Thymus (tissue), 14 donors: ENCODE measurements at places on chromosomes 4 and X. TPM values are rescaled to one million over a fixed set of nuclear protein-coding genes. Genes with fewer than 3 reads are reported as not detected.

DNA sequence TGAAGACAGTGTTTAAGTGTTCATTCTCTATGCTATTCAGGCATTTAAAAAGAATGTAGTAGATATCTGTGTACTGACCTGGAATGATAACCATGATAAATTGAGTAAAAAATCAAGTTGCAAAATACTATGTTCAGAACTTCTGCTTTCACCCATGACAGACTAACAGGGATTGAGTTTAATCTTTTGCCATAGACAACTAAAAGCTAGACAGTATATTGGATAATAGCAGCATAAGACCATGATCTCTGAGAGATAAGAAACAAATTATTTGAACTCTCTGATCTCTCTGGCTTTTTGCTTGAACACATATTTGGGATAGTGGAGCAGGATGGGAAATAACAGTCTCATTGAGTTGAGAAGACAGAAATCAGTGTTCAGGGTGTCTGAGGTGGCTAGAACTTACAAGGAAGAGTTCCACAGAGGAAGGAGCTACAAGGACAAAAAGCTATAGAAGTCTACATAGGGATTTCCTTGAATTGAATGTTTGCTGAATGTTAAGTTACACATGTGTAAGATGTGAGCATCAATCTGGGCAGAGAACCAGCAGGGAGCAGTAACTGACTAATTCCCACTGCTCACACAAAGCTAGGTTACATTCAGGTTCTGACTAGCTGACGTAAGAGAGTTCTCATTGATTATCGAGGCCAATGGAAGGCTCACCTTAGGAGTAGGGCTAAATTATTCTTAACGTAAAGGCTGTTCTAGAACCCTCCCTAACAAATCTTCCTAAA is 60.4 kb downstream of the SLC30A9 start:
- no peak for DNase-seq
- peaks cover 3% of the 10 kb centered on the region for H3K36me3 ChIP-seq
- H3K27me3 ChIP-seq: no peaks in the 10 kb centered on the region
- H3K4me1 ChIP-seq: no peaks in the 10 kb centered on the region
- H3K4me3 ChIP-seq: no peak overlapping the region

- no peak overlapping the region for H3K4me3 ChIP-seq
- no peak for DNase-seq
- H3K27ac ChIP-seq: no peak overlapping the region
These were observed 3.6 kb upstream of the SCARB2 start for GRCh38 chr4:76216975-76217814.

GRCh38 chrX:130841776-130842175 is 61.2 kb downstream of the ENOX2 start:
- H3K27me3 ChIP-seq: no peaks in the 10 kb centered on the region
- H3K4me3 ChIP-seq: no peak overlapping the region
- H3K36me3 ChIP-seq: no peaks in the 10 kb centered on the region
- H3K4me1 ChIP-seq: no peaks in the 10 kb centered on the region
- no peak for DNase-seq
- no peak overlapping the region for H3K27ac ChIP-seq

DNA sequence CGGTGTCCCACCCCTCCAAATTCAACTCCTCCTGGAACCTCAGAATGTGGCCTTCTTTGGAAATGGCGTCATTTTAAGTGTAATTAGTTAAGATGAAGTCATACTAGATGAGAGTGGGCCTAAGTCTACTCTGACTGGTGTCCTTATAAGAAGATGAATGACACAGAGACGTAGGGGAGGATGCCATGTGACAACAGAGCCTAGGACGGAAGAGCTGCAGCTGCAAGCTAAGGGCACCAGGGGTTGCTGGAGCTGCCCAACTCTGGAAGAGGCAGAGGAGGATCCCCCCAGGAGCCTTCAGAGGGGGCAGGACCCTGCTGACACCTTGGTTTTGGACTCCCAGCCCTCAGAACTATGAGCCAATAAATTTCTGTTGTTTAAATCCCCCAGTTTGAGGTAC is 115.1 kb downstream of the STK32B start:
- DNase-seq: no peak
- H3K27me3 ChIP-seq: no peaks in the 10 kb centered on the region
- H3K4me3 ChIP-seq: no peak overlapping the region

DNA sequence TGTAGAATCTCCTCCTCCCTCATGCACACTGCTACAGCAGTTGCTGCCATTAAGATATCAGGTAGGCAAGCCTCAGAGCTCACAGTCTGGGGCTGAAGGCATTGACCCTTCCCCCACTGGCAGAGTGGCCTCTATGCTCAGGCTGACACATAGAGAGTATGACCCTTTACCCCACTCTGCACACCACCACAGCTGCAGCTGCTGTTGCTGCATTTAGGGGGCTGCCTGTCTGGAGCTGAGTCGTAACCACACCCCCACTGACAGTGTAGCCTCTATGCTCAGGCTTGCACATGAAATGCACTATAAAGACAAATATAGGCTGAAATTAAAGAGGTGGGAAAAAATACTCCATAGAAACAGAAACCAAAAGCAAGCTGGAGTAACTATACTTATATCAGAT is 289.3 kb upstream of the PABPC4L start:
- no peak overlapping the region for H3K27ac ChIP-seq
- no peak overlapping the region for H3K4me3 ChIP-seq
- no peaks in the 10 kb centered on the region for H3K36me3 ChIP-seq
- DNase-seq: no peak

DNA sequence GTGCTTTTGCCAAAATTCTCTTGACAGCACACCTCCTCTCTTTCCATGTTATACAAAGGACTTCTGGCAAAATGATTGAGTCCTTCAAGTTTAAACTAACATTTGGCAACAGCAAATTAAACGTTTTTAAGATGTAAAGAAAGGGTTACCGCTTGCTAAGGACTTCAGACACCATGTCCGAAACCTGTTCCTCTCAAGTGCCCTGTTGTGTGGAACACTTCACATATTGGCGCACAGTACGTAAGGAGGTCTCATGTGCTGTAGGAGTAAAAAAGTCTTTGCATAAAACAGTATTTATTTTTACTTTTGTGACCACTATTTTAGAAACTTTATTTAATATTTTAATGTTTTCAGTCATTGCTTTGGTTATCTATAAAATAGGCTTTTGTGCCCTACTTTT is 33.7 kb upstream of the HPRT1 start:
- DNase-seq: no peak
- H3K4me3 ChIP-seq: no peak overlapping the region
- H3K27ac ChIP-seq: no peak overlapping the region
- no peaks in the 10 kb centered on the region for H3K4me1 ChIP-seq

- DNase-seq: no peak
- H3K36me3 ChIP-seq: no peaks in the 10 kb centered on the region
- H3K4me3 ChIP-seq: no peak overlapping the region
- H3K27me3 ChIP-seq: no peaks in the 10 kb centered on the region
- H3K27ac ChIP-seq: no peak overlapping the region
- no peaks in the 10 kb centered on the region for H3K4me1 ChIP-seq
These were observed 369.2 kb upstream of the LCORL start for GRCh38 chr4:18390655-18391353.

DNA sequence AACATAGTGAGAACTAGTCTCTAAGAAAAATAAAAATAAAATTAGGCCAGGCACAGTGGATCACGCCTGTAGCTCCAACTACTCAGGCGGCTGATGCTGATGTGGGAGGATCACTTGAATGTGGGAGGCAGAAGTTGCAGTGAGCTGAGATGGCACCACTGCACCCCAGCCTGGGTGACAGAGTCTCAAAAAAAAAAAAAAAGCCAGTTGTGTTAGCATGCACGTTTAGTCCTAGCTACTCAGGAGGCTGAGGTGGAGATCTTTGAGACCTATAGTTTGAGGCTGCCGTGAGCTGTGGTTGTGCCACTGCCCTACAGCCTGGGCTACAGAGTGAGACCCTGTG is 2.5 kb downstream of the DCK start:
- DNase-seq: no peak
- peak overlapping the region; percentile 97 for H3K4me3 ChIP-seq
- peaks cover 10% of the 10 kb centered on the region for H3K36me3 ChIP-seq
- no peaks in the 10 kb centered on the region for H3K27me3 ChIP-seq
- peaks cover 9% of the 10 kb centered on the region for H3K4me1 ChIP-seq

- H3K4me3 ChIP-seq: no peak overlapping the region
- H3K27ac ChIP-seq: no peak overlapping the region
- DNase-seq: no peak
- H3K4me1 ChIP-seq: no peaks in the 10 kb centered on the region
These were observed 1232.0 kb downstream of the STIM2 start for GRCh38 chr4:28092610-28093009.

- H3K4me1 ChIP-seq: no peaks in the 10 kb centered on the region
- no peak for DNase-seq
- H3K27ac ChIP-seq: no peak overlapping the region
- H3K27me3 ChIP-seq: no peaks in the 10 kb centered on the region
- H3K4me3 ChIP-seq: no peak overlapping the region
These were observed 414.0 kb upstream of the HS3ST1 start for GRCh38 chr4:11842620-11843263.

GRCh38 chr4:104508224-104508623 is 13.5 kb upstream of the CXXC4 start:
- H3K4me3 ChIP-seq: no peak overlapping the region
- no peaks in the 10 kb centered on the region for H3K27me3 ChIP-seq
- H3K4me1 ChIP-seq: no peaks in the 10 kb centered on the region
- no peaks in the 10 kb centered on the region for H3K36me3 ChIP-seq

DNA sequence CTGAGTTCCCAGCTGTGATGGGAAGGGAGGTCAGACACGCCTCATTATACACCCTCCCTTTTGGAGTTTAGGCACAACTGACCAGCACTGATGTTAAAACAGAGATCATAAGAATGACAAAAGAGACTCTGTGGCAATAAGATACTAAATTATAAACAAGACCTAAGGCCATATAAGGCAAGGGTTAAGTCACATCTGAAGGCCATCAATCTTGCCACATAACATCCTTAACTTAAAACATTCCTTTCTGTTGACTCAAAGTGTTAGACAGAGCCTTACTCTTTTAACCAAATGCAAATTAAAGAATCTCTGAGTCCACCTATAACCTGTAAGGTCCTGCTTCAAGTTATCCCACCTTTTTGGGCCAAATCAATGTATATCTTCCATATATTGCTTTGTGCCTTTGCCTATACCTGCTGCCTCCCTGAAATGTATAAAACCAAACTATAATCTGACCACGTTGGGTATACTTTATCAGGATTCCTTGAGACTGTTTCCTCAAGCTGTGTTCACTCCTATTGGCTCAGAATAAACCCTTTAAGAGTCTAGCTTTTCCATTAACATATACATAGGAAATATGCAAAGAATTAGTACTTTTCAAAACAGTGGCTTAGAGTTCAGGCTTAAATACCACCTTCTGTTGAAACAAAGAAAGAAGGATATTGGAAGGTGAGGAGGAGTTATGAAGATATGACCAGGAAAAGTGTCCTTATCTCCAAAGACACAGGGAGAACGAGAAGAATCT is 214.4 kb upstream of the PPP1R2C start:
- H3K36me3 ChIP-seq: no peaks in the 10 kb centered on the region
- H3K27me3 ChIP-seq: no peaks in the 10 kb centered on the region
- no peak overlapping the region for H3K4me3 ChIP-seq
- no peaks in the 10 kb centered on the region for H3K4me1 ChIP-seq

DNA sequence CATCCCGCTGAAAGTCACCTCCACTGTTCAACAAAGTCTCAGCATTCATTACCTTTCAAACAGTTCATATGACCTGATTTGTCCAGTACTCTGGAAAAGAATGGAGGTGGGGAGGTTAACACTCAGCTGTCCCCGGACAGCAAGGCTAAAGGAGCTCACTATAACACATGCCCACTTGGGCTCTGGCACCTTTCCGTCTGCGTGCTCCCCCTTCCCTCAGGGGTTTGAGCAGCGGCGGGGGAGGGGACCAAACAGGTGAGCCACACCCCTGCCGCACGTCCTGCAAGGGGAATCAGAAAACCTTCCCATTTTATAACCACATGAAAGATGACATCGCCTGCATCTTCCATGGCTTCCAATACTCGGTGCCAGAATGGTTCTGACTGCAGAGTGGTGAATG is 39.9 kb upstream of the NFXL1 start:
- no peak overlapping the region for H3K27ac ChIP-seq
- no peaks in the 10 kb centered on the region for H3K36me3 ChIP-seq
- no peak for DNase-seq
- H3K4me3 ChIP-seq: no peak overlapping the region
- no peaks in the 10 kb centered on the region for H3K4me1 ChIP-seq
- no peaks in the 10 kb centered on the region for H3K27me3 ChIP-seq

- no peaks in the 10 kb centered on the region for H3K4me1 ChIP-seq
- no peak overlapping the region for H3K4me3 ChIP-seq
- H3K27ac ChIP-seq: no peak overlapping the region
- no peaks in the 10 kb centered on the region for H3K36me3 ChIP-seq
- DNase-seq: no peak
These were observed 147.0 kb downstream of the HS3ST1 start for GRCh38 chr4:11281720-11282119.

DNA sequence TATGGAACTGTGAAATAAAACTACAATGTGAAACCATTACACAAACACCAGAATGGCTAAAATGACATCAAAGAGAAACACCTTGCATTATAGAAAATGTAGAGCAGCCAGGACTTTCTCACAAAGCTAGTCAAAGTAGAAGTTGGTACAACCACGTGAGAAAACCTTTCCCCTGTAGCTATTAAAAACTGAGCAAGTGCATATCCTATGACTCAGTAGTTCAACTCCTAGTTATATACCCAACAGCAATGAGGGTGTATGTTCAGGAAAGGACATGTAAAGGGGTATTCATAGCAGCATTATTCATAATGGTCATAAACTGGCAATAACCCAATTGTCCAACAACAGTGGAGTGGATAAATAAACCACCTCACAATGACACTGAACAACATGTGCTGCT is 177.5 kb upstream of the NUDT10 start:
- H3K4me3 ChIP-seq: no peak overlapping the region
- H3K36me3 ChIP-seq: no peaks in the 10 kb centered on the region
- H3K27ac ChIP-seq: no peak overlapping the region

DNA sequence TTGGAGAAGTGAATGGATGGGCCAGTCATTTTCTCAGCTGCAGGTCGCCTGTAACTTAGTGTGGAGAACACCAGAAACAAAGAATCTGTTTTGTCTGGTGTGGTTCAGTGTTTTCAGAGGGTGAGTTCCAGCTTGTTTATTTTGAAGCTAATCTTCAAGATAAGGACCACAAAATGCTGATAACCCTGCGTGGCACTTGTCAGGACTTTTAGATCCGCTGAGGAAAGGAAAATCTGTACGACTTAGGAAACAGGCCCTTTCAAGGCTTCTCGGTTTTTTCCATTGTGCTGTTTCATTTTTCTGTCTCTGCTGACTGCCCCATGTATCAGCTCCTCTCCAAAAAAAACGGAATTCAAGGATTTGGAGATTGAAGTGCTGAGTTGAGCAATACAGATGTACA is 8.7 kb upstream of the ANAPC4 start:
- H3K36me3 ChIP-seq: no peaks in the 10 kb centered on the region
- H3K27ac ChIP-seq: no peak overlapping the region
- H3K27me3 ChIP-seq: no peaks in the 10 kb centered on the region

ZNF280C gene
- 3.2 TPM for total RNA-seq

GUCY1A1 gene
- 16.6 TPM for total RNA-seq

ANXA10 gene
- 0.19 TPM for total RNA-seq

PPP4R3C gene
- total RNA-seq: not detected

GPR119 gene
- not detected for total RNA-seq

GLOD5 gene
- total RNA-seq: not detected

XAGE1A gene
- not detected for total RNA-seq

MTMR8 gene
- 2.1 TPM for total RNA-seq

CTAG2 gene
- total RNA-seq: not detected
